ENCODE measurements at places on chromosomes 16 and 17. TPM values are rescaled to one million over a fixed set of nuclear protein-coding genes. Genes with fewer than 3 reads are reported as not detected.

The KAT7 gene
- 35.8 TPM for total RNA-seq

The PRSS33 gene
- total RNA-seq = 0.07 TPM

DNA sequence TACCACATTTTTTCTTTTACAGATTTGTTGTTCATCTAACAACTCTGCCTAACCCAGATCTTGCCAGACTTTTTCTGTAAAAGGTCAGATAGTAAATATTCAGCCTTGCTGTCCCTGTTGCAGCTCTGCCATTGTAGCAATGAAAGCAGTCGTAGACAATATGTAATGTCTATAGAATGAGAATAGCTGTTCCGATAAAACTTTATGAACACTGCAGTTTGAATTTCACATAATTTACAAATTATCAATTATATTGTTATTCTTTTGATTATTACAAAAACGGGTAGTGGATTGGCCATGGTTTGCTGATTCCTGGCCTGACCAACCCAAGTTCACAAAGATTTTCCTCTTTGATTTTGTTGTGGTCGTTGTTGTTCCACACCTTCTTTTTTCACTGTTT, 2.9 kb downstream of the LRRC37B start:
- no peak for DNase-seq

The SBK1 gene
- total RNA-seq = 4.7 TPM

GRCh38 chr16:68231384-68232136, 4.4 kb downstream of the ESRP2 start:
- DNase-seq = no peak

GRCh38 chr16:46789499-46790414, 41.2 kb downstream of the C16orf87 start:
- peak; percentile 64 for DNase-seq

- DNase-seq = no peak
These were observed 4.0 kb downstream of the CRYBA1 start for GRCh38 chr17:29250666-29251065.

The SPNS2 gene
- total RNA-seq = 61.5 TPM

- no peak for DNase-seq
These were observed 62.8 kb upstream of the LGALS9 start for GRCh38 chr17:27568216-27568615.

DNA sequence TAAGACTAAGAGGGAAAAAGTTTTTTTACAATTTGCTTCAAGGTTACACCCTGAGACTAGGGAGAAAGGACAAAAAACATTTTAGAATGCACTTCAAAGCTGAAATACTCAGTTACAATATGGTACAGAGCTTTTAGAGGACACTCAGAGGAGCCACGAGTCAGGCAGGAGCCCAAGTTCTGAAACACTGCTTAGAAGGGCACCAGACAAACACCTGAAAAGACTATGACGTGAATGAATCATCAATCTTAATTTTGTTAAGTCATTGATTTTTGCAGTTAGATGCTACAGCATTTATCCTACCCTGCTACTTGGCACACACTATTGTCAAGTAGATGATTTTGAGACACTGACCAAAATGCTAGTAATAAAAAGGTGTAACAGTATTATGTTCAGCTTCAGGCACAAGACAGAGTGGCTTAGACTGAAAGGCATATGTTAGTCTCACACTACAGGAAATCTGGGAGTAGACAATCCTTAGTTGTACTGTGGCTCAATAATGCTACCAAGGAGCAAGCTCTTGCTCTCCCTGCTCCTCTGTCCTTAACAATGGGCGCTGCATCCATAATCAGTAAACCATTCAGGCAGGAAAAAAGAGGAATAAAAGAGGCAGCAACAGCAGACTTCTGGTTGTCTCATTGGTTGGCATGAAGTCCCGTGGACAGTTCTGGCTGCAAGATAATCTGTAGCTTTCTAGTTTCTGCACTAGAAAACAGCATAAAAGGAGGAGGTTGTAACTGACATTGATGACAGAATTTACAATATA, 151.8 kb downstream of the ABCA8 start:
- DNase-seq = no peak

GRCh38 chr17:14302091-14302430, 1.2 kb downstream of the HS3ST3B1 start:
- peak; percentile 10 for DNase-seq

The CDRT15 gene
- total RNA-seq = not detected

- no peak for DNase-seq
These were observed 10.7 kb downstream of the C16orf95 start for GRCh38 chr16:87306516-87306915.

DNA sequence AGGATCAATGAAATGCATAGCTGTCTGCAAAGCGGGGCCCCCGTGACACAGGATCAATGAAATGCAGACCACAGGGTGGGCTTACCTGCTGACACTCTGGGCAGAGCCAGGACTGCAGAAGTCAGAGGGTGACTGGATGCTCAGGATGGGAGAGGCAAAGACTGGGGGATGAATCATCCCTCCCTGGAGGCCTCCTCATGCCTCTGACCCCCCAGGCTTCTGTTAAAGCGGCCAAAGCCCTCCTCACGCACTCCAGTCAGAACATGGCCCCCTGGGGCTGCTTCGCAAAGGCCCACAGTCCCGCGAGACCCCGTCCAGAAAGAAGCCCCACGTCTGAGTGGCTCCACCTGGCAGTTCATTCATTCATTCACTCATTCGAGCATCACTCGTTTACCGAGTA, 38.4 kb upstream of the FOXF1 start:
- no peak for DNase-seq

DNA sequence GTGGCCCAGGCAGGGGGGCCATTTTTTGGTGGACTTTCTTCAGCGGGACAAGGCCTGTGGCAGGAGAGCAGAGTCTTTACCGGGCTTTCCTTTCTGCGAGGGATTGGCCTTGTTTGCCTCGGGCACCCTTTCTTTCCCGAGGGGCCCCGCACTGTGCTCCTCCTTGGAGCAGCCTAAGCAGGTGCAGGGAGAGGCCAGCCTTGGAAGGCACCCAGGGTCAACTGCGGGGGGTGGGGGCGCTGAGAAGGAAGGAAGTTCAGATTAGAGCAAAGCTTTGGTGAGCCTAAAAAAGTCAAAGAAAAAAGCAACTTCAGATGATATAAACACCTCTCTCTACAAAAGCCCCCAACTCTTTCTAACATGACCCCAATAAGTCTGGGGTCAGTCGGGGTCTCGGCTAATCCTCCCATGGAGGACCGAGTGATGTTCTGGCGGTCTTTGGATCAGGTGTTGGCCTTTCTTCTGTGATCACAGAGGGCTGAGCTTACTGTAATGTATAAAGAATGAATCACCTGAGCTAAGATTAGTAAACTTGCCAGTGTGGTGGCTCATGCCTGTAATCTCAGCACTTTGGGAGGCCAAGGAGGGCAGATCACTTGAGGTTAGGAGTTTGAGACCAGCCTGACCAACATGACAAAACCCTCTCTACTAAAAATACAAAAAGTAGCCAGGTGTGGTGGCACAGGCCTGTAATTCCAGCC, 63.0 kb downstream of the PGS1 start:
- no peak for DNase-seq

DNA sequence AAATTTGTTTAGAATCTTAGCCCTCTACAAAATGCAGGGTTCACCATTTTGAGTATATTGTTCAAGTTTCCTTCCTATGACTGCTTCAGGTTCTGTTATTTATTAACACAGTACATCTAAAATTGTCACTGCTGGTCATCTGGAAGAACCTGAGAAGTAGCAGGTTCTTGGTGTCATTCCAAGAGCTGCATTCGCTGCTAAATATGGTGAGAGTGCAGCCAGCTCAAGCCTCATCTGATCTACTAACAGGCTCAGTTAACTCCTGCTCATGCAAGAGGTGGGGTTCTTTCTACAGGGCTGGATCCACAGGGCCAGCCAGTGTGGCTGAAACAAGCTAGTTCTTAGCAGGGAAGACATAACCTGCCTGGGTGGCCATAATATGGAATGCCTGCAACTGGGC, 1946.1 kb downstream of the TP53TG3F start:
- no peak for DNase-seq

The AGRP gene
- total RNA-seq = not detected

DNA sequence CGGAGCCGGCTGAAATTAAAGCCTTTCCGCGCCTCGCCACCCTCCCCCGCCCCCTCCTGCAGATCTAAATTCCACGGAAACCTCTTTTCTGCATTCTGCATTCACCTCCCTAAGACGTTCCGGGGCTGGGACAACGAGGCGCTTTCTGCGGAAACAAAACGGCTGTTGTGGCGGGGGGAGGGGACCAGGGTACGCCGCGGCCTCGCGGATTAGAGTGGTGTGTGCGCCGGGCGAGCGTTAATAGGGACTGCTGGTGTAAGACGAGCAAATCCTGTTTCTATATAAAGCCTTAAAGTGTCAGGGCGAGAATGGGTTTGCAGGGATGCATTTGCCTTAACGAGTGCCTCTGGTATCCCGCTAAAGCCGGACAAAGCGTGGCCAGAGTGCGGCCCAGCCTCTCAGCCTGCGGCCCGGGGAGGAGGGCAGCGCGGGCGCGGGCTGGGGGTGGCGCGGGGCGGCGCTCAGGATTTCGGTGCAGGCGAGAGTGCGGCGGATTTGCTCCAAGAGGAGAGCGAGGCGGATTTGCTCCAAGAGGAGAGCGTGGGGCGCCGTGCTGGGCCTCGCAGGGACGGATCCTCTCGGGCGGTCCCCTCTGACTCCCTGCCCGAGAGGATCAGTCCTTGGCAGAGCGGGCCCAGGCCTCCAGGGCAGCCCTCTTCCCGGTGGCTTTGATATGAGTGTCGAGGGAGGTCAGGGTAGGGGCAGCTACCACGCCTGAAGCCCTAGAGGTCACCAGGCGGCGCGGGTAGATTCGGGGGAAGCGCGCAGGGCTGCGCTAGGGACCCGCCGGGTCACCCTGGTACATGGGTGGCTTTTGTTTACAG, 5.1 kb downstream of the BAHCC1 start:
- DNase-seq = peak; percentile 61

- DNase-seq = no peak
These were observed 20.1 kb downstream of the CNTNAP1 start for GRCh38 chr17:42702446-42702845.

- peak; percentile 63 for DNase-seq
These were observed 162.7 kb upstream of the CIBAR2 start for GRCh38 chr16:85274924-85275323.

The CACNG5 gene
- not detected for total RNA-seq

DNA sequence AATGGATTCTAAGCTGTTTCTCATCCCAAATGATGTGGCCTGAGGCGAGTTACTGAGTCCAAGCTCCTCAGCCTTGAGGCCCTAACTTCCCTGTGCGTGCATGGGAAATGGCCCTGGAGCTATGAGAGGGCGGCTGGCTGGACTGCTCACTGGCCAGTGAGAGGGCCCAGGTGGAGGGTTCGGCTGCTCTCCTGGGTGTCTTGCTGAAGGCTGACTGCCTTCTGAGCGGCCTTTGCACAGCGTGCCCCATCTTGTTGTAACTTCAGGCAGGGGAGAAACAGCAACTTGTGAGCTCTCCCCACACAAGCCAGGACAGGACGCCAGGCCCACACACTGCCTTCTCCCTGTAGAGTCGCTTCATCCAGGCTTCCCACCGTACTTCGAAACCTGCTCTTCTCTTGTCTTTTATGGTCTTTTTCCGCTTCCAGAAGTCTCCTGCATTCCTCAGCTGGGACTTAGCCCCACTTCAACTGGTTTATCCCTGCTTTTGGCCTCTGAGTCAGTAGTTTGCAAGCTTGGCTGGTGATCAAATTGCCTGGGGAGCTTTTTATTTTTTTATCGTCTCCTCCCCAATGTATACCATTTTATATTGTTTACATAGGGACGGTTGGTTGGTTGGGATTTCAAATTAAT, 13.3 kb downstream of the CDH3 start:
- DNase-seq = no peak

The LRRC36 gene
- not detected for total RNA-seq

The HOXB13 gene
- 60.5 TPM for total RNA-seq

The CIITA gene
- not detected for total RNA-seq

The NTHL1 gene
- total RNA-seq = 36.6 TPM

GRCh38 chr17:77822302-77823030, 136.0 kb upstream of the TNRC6C start:
- DNase-seq = no peak

- DNase-seq = no peak
These were observed 51.1 kb downstream of the CENPV start for GRCh38 chr17:16301963-16302855.

The TMEM97 gene
- total RNA-seq = 69.0 TPM

The CDH1 gene
- total RNA-seq = 1.9 TPM

DNA sequence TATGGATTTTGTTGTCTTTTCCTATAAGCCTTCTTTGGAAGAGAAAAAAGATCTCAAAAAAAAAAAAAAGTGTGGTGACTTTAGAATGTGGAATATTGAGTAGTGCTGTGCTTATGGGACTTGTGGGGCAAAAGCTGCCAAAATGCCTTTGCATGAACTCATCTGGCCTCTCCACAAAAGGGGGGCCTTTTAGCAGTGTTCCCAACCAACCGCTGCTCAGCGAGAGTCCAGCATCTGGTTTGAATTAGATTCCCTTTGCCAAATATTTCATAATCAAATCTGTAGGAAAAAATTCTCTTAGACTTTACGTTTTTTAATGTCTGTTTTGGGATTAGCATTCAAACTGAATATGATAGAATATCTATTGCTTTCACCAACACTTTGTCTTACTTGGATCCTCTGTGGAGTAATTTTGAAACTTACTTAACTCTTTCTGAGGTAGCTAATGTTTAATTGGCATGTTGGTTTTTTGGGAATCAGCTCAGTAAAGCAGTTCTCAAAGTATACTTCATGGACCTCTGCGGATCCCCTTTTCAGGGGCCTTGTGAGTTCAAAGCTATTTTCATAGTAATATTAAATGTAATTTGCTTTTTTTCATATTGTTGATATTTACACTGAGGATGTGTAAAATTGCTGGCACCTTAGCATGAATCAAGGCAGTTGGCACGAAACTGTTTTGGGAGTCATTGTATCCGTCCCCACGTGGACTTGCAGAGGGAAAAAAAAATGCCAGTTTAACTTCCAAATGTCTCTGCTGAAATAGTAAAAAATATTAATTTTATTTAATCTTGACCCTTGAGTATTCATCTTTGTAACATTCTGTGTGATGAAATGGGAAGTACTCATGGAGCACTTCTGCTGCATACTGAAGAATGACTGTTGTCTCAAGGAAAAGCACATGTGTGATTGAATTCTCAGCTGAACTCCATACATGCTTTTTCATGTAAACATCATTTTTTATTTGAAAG, 34.7 kb upstream of the VPS4A start:
- DNase-seq = no peak

GRCh38 chr17:57051886-57052361, 33.1 kb upstream of the AKAP1 start:
- DNase-seq = peak; percentile 10

- no peak for DNase-seq
These were observed 204.5 kb upstream of the RPL38 start for GRCh38 chr17:73998653-73999645.

DNA sequence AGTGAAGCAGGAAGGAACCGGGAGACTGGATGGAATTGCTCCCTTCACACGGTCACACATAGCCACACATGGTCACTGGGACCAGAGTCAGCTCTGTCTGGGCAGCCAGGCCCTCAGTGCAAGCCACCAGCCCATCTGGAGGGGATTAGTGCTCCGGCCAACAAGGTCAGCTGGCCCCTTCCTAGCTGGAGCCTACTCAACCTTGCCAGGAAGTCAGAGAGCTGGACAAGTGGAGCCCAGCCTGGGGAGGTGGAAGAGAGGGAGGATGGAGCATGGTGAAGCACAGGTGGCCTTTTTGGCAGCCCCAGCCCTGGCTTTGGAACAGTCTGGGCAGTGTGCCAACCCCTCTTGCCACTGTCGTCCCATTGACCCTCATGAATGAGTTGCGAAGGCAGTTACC, 3.7 kb upstream of the CACNA1G start:
- peak; percentile 100 for DNase-seq
